ENCODE measurements at places on chromosomes 11 and 22.

DNA sequence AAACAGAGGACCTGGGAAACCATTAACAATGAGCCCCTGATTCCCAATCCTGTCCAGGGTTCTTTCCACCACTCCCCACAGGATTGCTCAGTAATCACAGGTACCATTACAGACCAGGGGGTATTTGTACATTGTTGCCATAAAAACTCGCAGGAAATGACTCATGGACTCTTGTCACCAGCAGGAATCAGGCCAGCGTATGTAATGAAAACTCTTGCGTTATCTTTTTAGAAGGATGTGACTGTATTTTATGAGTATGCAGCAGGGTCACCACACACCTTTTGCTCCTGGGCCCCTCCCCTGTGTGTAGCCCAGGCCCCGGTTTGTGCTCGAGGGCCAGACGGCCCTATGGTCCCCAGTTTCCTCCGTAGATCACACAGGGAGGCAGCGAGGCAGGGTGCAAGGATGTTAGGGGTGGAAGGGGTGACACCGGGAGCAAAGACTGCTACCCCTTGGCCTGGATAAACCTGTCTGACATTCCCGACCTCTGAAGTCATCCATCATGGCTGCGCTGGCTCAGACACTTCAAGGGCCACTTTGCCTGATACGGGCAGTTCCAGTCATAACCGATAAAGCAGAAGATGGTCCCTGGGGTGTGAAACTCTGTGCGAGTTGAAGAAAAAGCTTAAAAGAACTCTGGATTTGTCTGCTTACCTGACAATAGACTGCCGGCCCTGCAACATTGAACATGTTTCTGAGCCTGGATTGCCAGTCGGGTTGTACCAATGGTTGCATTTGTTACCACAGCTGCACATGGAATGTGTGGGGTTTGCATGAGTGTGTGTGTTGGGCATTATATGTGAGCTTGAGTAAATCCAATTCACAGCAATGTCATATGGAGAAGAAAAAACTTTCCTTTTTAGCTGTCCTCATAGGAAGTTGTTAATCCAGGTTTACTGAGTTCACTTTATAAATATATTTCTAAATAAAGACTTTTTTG lies 56.9 kb downstream of the MICAL2 start:
- DNase-seq, result no peak

DNA sequence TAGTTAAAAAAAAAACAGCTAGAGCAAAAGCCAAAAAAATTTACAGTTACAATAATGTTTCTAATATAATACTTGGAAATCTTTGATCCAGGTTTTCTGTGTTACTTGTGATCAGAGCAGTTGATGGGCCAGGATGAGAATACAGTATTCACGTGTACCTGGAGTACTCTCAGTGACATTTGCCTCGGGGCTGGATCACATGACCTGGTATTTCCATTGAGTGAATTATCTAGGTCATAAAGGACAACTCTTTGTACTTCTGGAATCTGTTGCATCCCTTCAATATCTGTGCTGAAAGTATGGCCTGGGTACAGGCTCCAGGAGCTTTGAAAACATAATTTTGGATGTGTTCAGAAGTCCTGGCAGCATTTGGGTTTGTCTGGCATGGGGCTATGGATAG lies 93.5 kb downstream of the GRAMD1B start:
- DNase-seq, result no peak

DNA sequence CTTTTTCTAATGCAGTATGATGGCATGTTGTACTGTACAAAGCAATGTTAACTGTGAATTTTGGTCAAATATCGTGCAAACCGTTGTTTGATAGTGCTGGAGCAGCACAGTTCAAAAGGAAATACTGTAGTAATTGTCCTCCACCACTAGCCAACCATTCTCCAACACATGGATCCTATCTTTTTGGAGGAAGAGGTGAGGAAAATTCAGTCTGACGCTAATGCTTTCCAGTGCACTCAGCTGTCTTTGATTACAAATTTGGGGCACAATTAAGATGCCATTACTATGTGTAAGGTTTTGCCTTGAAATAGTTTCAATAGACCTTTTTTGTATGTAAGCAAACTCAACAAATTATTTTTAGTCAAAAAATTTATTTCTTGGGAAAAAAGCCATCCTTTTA lies 240.5 kb upstream of the CCDC179 start:
- DNase-seq, result no peak

DNA sequence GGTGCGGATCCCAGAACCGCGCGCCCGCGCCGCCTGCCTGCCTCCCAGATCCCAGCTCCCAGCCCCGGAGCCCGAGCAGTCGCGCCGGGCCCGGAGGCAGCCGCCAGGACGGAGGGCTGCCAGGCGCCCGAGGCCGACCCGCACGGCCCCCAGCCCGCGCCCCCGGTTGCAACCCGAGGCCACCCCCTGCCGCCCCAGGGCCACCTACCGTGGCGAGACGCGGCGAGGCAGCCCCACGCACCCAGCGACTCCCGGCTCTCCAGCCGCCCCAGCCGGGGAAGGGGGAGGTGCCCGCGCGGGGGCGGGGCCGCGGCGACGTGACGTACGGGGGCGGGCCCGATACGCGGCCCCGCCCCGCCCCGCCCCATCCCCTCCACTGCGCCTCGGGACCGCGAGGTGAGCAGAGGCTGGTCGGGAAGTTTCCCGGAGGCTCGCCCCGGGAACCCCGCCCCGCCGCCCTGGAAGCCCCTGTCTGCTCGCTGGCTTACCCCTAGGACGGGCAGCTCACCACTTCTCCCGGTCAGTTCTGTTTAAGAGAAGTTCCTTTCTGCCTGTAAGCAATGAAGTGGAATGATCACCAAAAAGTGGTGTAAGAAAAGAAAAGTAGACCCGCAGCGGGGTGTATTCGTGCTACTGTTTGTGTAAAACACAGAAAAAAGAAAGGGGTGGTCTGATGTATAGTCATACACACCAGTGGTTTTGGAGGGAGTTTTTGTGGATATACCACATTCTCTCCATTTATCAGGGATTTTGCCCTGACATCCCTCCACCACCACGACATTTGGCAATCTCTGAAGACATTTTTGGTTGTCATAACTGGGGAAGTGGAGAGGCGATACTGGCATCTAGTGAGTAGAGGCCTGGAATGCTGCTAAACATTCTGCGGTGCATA lies at the start of gene TPST2:
Gene TPST2 (minus strand): TSS at position 288 of the 892 bp plus-strand sequence. CDS start 48,502 bp downstream, outside the sequence.
- DNase-seq, result peak; percentile 67

- DNase-seq, result no peak
Measured at GRCh38 chr22:29143941-29144785, 61.5 kb upstream of the EMID1 start.

DNA sequence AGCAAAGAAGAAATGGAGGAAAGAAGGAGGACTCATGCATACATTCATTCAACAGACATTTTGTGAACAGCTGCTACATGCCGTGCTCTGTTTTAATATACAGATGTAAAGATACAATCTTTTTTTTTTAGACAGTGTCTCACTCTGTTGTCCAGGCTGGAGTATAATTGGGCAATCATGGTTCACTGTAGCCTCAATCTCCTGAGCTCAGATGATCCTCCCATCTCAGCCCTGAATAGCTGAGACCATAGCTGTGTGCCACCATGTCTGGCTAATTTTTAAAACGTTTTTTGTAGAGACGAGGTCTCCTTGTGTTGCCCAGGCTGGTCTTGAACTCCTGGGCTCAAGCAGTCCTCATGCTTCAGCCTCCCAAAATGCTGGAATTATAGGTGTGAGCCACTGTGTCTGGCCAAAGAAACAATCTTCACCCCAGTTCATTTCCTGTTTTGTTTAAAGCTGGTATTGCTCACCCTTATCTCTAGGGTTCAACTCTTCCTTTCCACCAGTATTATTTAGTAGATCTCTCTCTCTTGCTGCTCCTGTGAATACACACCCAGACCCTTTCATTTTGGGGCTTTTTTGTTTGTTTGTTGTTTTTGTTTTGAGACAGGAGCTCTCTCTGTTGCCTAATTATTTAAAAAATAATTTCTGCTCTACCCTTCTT lies 69.8 kb downstream of the RNF169 start:
- DNase-seq, result no peak

DNA sequence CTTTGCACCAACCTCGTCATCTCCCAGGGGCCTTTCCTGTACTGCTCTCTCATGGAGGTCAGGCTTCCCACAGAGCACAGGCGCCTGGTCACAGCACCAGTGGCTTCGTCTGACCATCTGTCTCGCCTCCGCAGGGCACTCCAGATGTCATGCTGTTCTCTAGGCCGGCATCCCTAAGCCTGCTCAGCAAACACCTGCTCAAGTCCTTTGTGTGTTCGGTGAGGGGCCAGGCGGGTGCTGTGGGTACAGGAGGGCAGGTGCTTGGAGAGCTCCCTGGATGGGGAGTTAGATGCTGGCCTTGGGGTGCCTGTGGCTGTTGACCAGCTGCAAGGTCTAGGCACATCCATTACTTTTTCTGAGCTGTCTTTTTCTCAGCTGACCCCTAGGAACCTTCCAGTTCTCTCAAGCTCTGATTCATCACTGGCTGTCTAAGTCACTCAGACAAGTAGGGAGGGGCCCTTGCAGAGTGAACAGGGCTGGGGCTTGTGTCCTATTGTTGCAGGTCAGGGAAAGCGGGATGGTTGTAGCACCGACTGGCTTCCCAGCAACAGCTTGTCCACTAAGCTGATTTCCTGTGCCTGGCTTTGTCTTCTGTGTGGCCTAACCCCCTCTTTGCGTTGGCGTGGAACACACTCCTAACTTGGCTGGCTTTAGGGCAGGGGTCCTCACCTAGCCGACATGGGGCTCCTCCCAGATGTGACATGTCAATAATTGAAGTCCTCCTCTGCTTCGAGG lies 9.2 kb downstream of the CLDN5 start:
- no peak for DNase-seq

- DNase-seq, result no peak
Measured at GRCh38 chr22:35752863-35753189, 35.2 kb downstream of the APOL5 start.

GRCh38 chr11:78851878-78852586 lies 277.4 kb upstream of the NARS2 start:
- no peak for DNase-seq

GRCh38 chr22:29112121-29112520 lies 39.3 kb downstream of the KREMEN1 start:
- no peak for DNase-seq

- DNase-seq, result no peak
Measured at GRCh38 chr11:115724666-115725065, 220.5 kb upstream of the CADM1 start.

Measured in stimulated activated CD8-positive, alpha-beta memory T cell treated with anti-CD3 and anti-CD28 coated beads, Interleukin-7, amount 100 ng/mL, for 1 hour (primary cell).